ENCODE measurements at places on chromosomes 13 and 19.

DNA sequence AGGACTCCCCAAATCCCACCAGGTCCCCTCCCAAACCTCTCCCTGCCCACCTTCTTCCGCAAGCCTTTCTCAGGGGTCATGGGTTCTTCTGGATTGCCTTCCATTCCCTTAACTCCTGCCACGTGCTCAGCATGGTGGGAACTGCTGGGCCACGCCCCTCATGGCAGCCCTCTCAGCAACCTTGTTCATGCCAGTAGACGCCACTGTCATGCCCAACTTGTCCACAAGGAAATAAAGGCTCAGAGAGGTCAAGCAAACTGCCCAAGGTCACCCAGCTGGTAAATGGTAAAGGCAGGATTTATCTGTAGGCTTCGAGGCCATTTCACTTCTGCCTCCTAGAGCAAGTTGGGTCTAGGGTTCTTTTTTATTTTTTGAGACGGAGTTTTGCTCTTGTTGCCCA, 10.9 kb downstream of the PRAM1 start:
- peak; percentile 48 for DNase-seq

DNA sequence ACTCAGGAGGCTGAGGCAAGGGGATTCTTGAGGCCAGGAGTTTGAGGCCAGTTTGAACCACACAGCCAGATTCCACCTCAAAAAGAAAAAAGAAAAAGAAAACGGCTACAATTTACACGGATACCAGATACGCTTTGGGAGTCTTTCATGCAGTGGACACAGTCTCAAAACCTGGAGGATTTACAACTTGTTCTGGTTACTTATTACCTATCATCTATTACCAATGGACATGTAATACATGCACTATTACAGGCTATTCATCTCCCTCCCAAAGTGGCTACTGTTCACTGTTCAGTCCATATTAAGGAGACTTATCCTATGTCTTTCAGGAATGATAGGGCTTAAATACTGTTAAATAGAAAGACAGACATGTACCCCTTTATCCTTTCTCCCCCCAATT, 33.3 kb downstream of the ZNF823 start:
- DNase-seq: no peak

DNA sequence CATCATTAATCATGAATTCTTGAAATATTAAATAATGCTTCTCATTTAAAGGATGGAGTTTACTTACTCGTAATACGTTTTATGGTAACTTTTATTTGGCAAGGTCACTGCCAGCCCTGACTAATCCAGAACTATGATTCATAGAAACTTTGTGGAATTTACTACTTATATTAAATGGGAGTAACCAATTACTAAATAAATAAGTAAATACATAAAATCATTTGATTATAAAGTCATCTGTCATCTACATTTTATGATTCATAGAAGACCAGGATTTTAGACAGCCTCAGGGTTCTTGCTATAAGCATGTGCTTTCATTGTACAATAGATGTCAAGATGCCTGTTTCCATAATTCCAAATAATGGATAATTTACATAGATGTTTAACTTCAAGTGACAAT, 611.1 kb downstream of the TBC1D4 start:
- no peak for DNase-seq

DNA sequence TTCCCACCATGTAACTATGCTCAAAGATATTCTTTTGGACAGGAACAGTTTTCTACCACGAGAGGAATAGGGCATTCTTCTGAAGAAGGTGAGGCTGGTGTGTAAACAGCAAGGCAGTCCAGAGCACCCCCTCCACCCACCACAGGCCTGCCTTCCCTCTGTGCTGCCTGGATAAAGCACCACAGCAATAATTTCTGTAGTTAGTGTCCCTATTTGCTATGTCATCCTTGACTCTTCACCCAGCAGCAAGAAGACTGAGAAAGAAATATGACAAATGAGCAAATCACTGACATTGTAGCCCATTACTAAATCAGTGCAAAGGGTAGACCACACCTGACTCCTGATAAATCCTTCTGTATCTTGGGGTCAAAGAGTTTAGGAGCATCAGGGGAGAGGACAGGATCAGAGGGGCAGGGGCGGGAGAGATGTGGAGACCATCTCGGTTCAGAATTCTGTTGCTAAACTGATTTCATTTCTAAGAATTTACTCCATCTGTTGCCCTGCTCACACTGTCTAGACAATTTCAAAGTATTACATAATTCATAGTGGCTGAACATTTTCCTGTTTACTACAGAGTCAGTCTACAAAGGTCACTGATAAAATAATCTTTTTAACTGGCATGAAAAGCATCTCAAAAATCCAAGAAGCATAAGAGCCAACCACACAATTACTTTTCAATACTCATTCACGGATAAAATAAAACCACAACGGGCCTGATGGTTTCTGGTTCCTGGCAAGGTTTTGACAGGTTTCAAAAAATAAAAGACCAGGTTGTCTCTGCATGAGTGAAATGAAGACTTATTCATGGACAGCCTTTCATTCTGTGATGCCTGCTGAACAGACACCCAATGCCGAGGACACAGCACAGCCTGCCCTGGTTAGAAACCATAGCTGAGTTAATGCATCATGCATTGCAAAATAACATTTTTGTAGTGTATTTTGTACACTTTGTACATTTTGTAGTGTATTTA, 88.4 kb upstream of the IRS2 start:
- no peak for DNase-seq

DNA sequence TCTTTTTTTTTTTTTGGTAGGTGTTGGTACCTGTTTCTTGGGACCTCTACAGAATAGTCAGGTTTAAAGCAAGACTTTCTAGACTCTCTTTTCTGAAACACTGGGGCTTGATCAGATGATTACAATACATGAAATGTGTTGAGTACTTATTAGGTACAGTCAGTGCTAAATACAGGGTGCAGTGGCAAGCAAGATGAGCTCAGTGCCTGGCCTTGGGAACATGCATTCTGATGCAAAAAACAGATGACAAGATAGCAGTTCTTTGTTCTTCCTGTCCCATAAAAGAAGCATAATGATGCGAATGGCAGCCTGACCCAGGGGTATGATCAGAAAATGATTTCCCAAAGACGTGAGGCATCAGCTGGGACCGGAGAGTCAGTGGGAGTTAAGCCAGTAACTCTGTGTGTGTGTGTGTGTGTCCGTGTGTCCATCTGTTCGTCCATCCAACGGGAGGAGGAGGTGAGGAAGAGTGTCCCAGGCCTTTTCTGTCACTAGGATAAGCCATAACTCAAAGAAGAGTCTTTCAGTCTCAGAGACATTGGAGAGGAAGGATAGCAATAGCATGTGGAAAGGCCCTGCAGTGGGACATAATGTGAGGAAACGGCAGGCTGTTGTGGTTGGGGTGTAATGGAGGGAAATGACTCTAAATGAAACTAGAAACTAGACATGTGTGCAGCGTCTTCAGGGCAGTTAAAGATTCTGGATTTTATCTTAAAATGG, 32.2 kb downstream of the SLAIN1 start:
- no peak for DNase-seq

DNA sequence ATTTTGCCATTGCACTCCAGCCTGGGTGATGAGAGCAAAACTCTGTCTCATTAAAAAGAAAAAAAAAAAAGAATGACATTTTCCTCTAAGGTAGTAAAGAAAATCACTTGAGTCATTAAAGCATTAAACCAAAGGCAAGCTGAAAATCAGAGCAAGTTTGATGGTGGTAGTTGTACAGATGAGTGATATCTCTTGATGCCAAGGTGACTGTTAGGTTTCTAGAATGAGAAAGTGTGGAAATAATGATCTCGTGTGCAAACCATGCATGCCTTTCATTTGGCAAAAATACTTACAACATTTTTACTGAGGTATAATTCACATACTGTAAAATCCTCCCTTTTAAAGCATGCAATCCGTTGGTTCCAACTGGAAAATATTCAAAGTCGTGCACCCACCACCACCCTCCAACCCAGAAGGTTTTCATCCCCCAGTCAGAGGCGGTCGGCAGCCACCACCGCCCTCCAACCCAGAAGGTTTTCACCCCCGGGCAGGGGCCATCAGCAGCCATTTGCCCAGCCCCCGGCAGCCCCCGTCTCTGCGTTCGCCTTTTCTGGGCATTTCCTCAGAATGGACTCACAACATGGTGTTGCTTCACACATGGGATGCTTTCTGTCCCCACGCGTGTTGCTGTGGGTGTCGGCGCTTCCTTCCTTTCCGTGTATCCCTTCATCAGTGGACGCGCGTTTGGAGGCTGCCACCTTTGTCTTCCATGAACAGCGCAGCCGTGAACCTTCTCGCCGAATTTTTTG, 90.2 kb downstream of the ATP11A start:
- no peak for DNase-seq

GRCh38 chr13:23966691-23967615, 69.7 kb upstream of the C1QTNF9B start:
- DNase-seq: no peak

- no peak for DNase-seq
Measured at GRCh38 chr13:33578786-33579185, 239.2 kb upstream of the RFC3 start.

DNA sequence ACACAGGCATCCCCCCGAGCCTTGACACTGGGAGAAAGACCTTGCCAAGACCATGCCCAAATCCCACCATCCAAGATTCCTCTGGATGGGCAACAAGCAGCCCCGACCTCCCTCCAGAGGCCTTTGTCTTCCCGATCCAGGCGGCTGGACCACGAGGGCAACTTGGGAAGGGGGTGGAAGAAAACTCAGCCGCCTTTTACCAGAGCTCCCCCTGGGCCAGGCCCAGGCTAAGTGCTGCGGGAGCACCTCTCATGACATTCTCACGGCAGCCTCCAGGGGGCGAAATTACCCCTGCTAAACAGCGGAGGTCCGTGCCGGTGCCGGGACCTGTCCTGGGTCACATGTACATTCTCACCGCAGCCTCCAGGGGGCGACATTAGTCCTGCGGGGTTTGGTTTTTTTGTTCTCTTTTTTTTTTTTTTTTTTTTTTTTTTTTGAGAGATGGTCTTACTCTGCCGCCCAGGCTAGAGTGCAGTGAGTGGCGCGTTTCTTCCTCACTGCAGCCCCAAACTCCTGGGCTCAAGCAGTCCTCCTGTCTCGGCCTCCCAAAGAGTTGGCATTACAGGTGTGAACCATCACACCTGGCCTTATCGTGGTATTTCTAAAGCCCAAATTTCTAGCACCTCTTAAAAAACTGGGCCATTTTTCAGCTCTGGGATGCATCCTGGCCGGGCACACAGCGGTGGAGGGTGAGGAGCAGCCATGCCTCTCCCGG, 2.1 kb upstream of the RSPH6A start:
- DNase-seq: peak; percentile 98

DNA sequence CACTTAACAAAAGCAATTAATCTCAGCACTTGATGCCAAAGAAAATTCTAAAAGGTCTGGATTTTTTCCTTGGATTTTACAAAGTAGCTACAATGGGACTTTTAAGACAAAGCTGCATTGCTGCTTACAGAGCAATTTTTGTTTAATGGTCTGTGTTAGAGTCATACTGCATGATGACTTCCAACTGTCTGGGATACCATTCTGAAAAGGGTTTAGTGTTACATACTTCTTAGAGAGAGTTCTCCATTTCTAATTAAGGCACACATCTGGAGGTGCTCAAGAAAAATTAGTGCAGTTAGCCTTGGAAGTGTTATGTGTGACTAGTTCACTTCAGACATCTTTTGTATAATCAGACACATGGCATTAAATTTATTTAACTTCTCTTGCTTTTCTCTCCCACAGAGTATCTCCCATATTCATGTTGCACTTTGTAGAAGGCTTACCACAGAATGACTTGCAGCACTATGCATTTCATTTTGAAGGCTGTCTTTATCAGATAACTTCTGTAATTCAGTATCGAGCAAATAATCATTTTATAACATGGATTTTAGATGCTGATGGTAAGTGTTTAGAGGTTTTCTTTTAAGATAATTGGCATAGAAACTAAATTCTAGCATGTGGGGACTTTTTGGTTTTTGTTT, 35.1 kb downstream of the USPL1 start:
- no peak for DNase-seq

DNA sequence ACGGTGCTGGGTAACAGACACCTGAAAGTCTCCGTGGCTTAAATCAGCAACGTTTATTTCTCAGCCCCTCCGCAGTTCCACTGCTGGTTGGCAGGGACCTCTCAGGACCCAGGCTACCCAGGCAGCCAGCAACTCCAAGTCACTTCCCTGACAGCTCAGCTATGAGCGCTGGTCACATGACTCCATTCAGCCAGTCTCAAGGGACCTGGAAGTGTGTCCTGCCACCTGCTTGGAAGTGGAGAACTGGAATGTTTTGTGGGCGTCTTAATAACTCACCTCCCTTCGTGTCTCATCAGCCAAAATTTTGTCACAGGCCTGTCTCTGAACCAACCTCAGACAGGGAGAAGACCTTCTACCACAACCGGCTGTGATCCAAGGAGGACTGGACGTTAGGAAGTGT, 72.8 kb downstream of the DPF1 start:
- no peak for DNase-seq

DNA sequence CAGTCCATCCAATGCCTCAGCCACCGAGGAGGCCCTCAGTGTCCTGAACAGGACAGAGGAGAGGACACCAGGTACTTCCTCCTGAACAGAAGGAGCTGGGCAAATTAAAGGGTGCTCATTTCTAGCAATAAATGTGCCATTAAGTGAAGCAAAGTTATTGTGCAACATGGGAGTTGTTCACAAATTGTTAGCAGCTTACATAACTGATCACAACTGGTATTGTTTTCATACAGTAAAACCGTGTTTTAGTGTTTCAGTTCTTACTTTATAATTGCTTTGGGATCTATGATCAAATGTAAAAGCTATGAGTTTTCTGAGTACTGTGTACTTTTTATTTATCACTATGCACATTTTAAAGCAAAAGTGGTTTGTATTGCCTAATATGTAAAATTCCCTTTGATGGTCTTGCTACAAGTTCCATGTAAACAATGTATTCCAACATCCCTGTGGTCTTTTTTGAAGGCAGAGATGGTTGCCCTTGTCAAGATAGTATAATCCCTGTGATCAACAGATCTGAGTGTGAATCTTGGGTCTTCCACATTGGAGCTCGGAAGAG, 263.1 kb downstream of the FGF14 start:
- no peak for DNase-seq

DNA sequence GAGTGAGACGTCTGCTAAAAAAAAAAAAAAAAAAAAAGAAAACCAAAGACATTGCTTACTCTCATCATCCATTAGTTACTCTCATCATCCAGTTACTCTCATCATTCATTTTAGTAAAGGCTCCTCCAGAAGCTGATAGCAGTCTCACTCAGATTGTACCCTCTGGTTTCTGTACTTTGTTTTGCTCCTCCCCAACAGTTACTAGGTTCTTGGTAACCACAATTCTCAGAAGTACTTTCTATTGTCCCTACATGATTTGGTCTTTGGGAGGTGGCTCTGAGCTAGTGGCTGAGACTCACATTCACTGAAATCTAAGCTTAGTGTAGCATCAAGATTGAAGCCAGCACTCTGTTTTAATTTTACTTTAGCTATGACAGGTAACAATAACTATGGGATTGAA, 14.3 kb downstream of the ERICH4 start:
- no peak for DNase-seq

GRCh38 chr13:34993470-34993869, 51.4 kb downstream of the NBEA start:
- no peak for DNase-seq

DNA sequence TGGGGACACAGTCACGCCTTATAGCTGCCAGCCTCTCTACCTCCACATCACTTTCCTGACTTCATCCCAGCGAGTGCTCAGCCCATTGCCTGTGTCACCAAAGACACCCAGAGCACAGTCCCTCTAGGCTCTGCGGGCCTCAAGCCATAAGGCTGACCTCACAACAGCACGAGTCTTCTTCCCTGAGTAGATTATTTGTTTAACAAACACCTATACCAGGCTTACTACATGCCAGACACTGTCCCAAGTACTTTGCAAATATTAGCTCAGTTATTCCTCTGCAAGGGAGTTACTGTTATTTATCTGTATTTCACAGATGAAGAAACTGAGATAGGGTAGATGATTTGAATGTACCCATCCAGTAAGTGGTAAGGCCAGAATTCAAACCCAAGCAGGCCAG, 504.3 kb downstream of the COG6 start:
- no peak for DNase-seq

Measured in NAMALWA (cell line).